ENCODE measurements at places on chromosomes 1 and 21.

- DNase-seq, result no peak
Measured at GRCh38 chr21:18826562-18826961, 423.0 kb upstream of the TMPRSS15 start.

DNA sequence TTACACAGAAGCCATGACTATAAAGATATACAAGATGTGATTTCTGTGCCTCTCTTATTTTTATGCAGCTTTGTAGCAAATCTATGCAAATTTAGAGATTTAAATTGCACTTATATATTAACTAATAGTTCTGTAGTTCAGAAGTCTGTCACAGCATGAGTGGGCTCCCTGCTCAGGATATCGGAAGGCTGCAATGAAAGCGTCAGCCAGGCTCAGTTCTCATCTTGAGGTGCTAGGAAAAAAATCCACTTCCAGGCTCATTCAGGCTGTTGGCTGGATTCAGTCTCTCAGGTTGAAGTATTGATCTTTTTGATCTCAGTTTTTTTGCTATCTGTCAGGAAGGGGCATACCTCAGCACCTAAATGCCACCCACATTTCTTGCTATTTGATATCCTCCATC is 487.4 kb upstream of the DEPDC1 start:
- DNase-seq, result no peak

DNA sequence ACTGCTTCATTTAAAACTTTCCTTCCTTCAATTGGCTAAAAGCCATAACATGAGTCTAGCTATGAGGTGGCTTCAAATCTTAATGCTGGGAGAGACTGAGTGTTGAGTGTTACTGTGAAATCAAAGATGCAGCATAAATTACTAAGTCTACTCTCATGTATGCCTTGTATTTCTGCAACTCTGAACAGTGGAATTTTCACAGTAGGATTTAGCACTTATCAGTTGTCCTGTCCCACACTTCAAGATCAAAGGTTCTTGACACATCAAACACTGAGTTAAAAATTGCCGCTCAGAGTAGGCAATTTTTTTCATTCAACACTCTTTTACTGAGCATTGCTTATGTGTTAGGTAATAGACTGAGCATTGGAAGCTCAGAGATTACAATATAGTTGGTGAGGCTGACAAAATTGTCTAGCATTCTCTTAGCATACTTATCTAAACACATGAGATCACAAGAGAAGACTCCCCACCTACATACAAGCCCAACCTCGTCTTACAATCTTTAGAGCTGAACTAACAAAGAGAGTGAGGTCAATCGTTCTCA is 56.4 kb upstream of the ADORA3 start:
- DNase-seq, result no peak

DNA sequence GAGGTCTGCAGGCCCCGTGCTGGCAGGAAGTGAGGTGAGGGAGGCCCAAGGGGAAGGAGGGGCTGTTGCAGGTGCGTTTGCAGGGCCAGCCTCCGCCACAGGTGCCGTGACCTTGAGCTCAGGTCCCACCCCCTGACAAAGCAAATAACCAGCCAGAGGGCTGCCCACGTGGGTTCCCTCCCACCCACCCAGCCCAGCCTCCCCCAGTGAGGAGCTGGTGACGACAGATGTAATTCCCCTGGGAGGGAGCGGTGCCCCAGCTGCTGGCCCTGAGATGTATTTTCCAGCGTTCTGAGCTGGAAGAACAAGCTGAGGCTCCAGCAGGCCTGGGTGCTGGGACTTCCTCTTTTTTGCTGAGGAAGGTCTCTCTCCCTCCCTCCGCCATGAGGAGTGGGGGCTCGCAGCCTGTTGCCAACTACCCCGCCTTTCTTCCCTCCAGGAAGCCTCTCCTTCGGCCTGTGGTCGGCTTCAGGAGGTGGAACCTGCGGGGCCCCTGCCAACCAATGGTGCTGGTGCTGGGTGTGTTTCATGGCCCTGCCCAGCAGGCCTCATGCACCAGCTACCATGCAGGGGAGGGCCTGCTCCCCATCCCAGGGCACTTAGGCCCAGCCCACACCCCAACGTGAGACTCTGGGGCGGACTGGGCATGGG is 153.2 kb downstream of the PRDM16 start:
- no peak for DNase-seq

GRCh38 chr1:89151047-89151446 is 24.8 kb downstream of the GBP7 start:
- DNase-seq, result no peak

GRCh38 chr1:102463328-102463727 is 466.6 kb upstream of the OLFM3 start:
- DNase-seq, result no peak

GRCh38 chr1:199083680-199084079 is 444.8 kb downstream of the PTPRC start:
- DNase-seq, result no peak

- DNase-seq, result no peak
Measured at GRCh38 chr1:234331507-234331906, 41.7 kb upstream of the COA6 start.

GRCh38 chr1:20211511-20211931 is 25.2 kb upstream of the PLA2G2C start:
- DNase-seq, result no peak

- DNase-seq, result peak; percentile 86
Measured at GRCh38 chr1:159900086-159900680, at the start of gene CFAP45. TSS of gene CFAP45 (minus strand) at chr1:159900165. CDS start at chr1:159900098, 67 bp downstream.

DNA sequence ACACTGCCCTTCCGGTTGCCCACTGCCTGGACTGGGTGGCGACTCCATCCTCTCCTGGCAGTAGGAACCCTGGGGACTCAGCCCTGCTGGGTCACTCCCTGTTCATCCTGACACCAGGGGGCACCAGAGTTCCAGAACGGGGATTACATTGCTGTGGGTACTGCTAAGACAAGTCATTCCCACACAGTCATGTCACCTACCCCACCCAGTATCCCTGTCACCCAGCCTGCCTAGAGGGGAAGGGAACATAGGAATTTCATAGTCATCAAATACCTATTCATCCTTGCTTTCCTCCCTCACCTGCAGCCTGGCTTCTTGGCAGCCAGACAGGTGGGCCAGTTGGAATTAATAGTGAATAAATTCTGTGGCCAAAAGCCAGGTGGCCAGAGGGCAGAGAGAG is 9.8 kb upstream of the SFN start:
- peak; percentile 79 for DNase-seq

DNA sequence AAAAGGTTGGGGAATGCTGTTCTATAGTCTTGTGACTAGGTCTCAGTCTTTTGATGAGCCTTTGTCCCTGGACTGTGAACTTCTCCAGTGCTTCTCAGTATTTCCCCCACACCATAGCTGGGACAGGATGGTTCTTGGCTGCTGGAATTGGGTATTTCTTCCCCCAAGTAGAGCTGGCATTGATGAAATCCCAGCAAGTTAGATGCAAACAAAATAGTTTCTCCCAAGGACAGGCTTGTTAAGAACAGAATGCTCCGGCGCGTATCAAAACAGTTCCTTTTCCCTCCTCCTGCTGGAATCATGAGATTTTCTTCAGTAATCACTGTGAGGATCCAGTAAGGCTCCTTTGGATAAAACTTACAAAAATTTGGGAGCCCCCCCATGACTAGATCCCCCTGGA is 162.6 kb downstream of the PIK3R3 start:
- no peak for DNase-seq

- no peak for DNase-seq
Measured at GRCh38 chr1:184992271-184992670, 18.0 kb upstream of the NIBAN1 start.

GRCh38 chr1:210143465-210144062 is 89.0 kb upstream of the SERTAD4 start:
- DNase-seq, result peak; percentile 54

- no peak for DNase-seq
Measured at GRCh38 chr1:236688705-236689104, 2.4 kb downstream of the ACTN2 start.

- no peak for DNase-seq
Measured at GRCh38 chr1:84202126-84202525, 58.1 kb downstream of the PRKACB start.

GRCh38 chr1:193156117-193156821 is 30.1 kb downstream of the B3GALT2 start:
- DNase-seq, result no peak

GRCh38 chr21:40049031-40049930 is 182.0 kb downstream of the PCP4 start:
- DNase-seq, result no peak

DNA sequence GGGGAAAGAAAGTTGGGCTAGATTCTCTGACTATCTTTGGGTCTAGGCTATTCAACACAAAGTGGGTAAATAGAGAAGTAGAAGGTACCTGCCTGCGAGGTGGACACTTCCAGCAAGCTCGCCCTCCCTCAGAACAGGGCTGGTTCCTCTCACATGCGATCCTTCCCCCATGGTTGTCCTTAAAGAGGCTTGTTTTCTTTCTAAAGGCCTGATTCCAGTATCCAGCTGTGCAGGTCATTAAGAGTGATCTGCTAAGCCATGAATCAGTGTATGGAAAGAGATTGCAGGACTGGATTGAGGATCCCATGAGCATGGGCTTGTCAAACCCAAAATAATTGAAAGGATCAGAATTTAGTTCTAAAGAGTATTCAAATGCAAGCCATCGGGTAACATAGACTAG is 189.0 kb downstream of the URB2 start:
- no peak for DNase-seq

GRCh38 chr1:29823561-29823960 is 587.2 kb downstream of the PTPRU start:
- no peak for DNase-seq

DNA sequence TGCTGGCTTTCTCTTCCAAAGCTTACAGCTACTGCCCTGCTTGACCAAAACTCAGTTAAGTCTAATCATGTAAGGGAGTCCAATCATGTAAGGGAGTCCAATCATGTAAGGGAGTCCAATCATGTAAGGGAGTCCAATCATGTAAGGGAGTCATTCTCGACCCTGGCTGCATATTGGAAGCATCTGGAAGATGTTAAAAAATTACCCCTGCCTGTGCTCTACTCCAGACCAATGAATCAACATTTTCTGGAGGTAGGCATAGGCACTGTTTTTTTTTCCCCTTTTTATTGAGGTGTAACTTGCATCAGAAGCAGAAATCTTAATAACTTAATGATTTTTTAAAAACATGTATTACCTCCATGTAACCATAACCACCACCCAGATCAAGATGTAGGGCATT is 9.4 kb downstream of the PIGP start:
- DNase-seq, result no peak

GRCh38 chr1:20361805-20362381 is 71.2 kb downstream of the VWA5B1 start:
- DNase-seq, result peak; percentile 78

- no peak for DNase-seq
Measured at GRCh38 chr1:167158813-167159275, 61.8 kb upstream of the POU2F1 start.

GRCh38 chr1:62089570-62089969 is 105.1 kb upstream of the L1TD1 start:
- DNase-seq, result no peak

DNA sequence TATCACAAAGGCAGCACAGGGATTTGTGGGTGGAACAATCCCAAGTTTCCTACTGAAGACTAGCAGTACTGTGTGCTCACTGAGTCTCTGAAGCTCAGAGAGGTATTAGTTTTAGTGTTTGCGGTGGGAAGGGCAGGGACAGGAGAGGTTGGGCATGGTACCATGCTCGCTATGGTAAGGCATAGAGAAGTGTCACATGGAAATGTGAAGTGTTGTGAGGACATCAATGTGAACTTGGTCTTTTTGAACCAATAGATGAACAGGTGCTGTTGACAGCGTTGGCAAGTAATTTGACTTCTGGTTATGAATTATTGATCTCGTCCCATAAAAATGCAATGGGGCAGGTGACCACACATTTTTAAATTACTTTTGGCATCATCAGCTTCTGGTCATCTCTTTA is 55.8 kb upstream of the ADAMTS1 start:
- no peak for DNase-seq

DNA sequence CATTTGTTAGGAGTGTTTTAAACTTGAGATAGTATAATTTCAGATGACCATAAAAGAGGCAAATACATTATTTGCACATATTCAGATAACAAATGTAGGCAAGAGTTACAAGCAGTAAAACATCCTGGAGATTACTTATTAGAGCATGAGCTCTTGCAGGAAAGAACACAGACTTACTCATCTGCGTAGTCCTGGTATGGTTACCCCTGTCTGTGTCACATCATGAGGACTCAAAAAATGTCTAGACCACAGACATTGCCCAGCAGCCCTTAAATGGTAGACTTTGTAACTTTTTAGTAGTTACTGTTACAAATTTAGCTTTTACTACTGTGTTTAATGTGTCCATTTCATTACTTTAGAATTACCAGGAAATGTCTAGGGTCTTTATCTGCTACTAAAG is 12.8 kb downstream of the CACHD1 start:
- DNase-seq, result no peak

GRCh38 chr1:44594353-44594752 is 79.9 kb downstream of the TMEM53 start:
- no peak for DNase-seq

- DNase-seq, result no peak
Measured at GRCh38 chr1:43274125-43274803, 4.5 kb downstream of the TMEM125 start.

GRCh38 chr1:153735090-153735420 is 7.2 kb downstream of the INTS3 start:
- no peak for DNase-seq

DNA sequence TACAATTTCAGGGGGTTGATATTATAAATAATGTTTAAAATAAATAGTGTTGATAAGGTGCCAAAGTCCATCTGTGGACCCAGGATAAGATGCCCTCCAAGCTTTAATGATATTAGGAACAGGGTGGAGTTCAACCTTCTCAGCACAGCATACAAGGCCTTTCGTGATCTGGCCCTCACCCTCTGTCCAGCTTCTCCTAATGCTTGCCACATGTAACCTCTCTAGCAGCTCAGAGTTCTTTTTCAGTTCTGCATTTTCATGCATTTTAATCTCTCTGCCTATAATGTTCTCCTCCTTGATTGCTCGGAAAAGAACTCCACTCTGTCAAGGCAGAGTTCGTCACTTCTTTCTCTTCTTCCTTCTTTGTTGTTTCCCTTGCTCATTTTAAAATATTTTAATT is 21.4 kb upstream of the SMAP2 start:
- no peak for DNase-seq

GRCh38 chr1:184296466-184297243 is 90.2 kb upstream of the C1orf21 start:
- DNase-seq, result no peak

- DNase-seq, result no peak
Measured at GRCh38 chr1:104294259-104294658, 544.6 kb downstream of the AMY1C start.

- DNase-seq, result no peak
Measured at GRCh38 chr1:65243491-65243890, 65.9 kb upstream of the DNAJC6 start.

- DNase-seq, result no peak
Measured at GRCh38 chr1:177023249-177023648, 141.3 kb downstream of the ASTN1 start.
